ENCODE measurements at places on chromosomes 3 and 15. TPM values are rescaled to one million over a fixed set of nuclear protein-coding genes. Genes with fewer than 3 reads are reported as not detected.

The MKRN3 gene
- 2.1 TPM for total RNA-seq

The TOPBP1 gene
- total RNA-seq, result 30.2 TPM

The XPC gene
- 37.5 TPM for total RNA-seq

The GPD1L gene
- 46.0 TPM for total RNA-seq

The SNRPN gene
- total RNA-seq, result 84.5 TPM

The RRP9 gene
- total RNA-seq, result 6.4 TPM

The COL6A5 gene
- not detected for total RNA-seq

The UNC13C gene
- total RNA-seq, result 1.6 TPM

The CHAC1 gene
- 1.8 TPM for total RNA-seq

The ARIH1 gene
- 36.4 TPM for total RNA-seq

- no peak for DNase-seq
Measured at GRCh38 chr3:113747283-113748046, 630 bp downstream of the ATP6V1A start.

- no peak for DNase-seq
Measured at GRCh38 chr3:116253511-116253910, 191.8 kb downstream of the LSAMP start.

GRCh38 chr3:66407611-66408218 is 93.1 kb downstream of the LRIG1 start:
- DNase-seq, result peak; percentile 86

DNA sequence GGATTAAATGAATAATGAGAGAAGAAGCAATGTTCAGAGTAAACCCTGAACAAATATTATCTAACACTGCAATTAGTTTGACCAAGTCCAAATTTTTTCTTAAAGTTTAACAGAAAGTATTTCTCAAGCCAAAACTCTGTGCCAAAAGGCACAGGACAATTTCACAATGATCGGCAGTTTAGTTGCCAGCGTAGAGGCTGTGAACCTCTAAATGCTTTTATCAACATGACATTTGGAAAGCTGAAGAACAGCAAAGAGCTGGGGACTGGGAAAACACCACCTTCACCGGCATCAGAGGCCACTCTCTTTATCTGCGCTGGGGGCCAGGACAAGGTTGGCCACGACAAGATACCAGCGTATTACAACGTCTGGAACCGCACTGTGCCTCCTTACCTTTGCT is 125.6 kb downstream of the ADAMTS17 start:
- no peak for DNase-seq

DNA sequence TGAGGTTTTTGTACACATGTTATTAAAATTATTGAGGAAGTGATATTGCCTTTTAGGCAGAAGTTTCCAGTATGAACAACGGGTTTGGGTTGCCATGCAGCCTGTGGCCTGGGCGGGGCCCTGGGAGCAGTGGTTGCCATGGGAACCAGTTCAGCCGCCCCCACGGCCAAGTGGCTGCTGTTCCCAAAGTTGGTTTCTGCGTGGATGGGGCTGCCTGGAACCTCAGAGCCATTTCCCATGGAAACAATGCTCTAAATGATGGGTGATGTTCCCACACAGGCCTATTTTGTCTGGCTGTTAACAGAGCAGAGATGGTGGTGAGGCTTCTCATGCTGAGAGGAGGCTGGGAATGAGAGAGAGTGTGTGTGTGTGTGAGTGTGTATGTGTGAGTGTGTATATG is 19.5 kb downstream of the MRAS start:
- DNase-seq, result peak; percentile 72

- no peak for DNase-seq
Measured at GRCh38 chr3:123113889-123114450, 47.1 kb downstream of the PDIA5 start.

DNA sequence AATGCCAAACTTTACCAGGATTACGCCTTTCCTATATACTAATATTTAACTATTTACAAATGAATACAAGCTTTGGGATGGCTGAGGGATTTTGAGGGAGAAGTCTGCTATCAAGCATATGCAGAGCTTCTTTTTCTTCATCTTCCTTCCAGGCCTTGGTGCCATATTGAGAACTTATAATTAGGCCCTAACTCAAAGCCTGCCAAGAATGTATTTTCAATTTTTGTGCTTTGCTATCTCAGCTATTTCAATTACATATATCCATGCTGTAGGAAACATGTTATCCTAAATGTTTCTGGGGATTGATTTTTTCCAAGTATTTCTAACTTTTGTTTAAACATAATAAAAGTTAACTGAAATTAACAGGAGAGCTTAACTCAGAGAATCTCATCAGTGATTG is 425.0 kb upstream of the GRM7 start:
- DNase-seq, result no peak

DNA sequence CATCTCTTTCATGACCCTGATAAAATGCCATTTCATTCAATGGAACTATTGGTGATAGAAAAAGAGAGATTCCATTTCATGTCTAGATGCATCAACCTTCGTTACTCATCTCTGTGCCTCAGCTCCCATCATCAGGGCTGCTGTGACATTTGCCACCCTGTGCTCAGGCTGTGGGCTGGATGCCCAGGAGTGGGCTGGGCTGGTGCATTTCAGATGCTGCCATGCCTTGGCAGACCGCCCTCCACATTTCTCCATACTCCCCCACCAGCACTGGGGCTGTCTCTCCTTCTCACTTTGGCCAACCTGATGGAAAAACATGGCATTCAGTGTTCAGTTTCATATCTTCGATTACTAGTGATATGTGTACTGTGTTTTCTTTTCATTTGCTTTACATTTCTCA is 59.1 kb downstream of the DNASE1L3 start:
- DNase-seq, result peak; percentile 80

DNA sequence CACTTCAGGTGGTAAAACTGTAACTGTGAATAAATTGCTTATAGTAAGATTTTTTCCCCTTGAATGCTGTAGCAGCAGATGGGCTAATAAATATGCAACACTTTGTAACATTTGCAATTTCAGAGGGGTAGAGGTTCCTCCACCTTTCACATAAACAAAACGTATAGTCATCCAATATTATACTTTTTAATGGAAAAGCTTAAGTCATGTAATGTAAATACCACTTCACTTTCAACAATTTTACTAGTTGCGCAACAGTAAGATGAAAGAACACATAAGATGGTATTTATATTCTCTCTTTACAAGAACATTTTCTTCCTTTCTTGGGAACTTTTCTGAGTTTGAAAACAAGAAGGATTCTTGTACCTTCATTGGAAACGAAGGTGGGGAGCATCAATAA is 56.6 kb upstream of the FAM3D start:
- no peak for DNase-seq

DNA sequence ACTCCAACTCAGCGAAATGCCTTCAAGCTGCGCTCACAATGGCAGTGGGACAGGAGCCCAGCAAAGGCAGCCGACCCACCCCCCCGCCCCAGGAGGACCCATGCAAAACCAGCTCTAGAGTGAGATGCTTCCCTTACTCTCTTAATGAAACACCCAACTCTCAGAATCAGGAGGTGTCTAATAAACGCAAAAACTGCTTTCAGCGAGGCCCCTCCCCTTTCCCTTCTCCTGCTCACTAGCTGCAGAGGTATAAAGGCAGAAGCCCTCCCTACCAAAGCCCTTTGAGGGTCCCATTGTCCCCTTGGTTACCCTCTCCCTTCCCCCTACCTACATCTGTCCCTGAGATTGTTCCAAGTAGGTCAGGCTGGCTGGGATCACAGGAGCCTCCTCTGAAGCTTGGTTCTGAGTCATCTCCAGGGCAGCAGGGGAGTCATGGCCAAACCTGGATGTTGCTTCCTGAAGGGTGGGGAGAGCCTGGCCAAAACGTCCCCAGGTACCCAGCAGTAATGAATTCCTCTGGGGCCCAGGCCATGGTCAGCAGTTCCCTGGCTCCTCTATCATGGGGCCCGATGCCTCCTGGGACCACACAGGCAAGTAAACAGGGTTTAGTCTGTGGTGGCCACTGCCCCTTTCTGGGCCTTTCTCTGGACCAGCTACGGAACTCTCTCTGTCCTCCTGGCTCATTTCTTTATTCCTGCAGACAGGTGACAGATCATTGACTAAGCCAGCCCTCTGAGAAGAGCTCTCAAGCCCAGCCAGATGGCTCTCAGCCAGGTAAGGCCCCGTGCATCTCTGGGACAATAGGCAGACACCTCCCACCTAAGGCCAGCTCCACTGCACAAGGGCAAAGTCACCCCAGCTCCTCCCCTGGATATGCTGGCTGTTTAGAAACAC is 8.6 kb downstream of the KLHL25 start:
- no peak for DNase-seq

DNA sequence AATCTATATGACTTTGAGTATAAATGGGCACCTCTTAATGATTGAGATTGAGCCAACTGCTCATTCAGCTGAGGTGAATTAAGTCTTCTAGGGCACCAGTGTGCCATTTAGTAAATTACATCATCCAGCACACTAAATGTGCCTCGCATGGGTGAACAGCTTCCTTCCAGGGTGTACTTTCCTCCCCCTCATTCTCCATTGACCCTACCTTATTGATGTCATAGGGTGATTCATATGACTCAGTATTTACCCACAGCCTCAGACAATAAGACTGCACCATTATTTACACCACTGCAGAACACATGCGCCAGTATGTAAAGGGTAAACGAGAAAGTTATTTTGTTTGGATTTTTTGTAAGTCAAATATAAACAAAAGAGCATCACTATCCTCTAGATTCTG is 185.2 kb upstream of the ARL6 start:
- DNase-seq, result no peak

DNA sequence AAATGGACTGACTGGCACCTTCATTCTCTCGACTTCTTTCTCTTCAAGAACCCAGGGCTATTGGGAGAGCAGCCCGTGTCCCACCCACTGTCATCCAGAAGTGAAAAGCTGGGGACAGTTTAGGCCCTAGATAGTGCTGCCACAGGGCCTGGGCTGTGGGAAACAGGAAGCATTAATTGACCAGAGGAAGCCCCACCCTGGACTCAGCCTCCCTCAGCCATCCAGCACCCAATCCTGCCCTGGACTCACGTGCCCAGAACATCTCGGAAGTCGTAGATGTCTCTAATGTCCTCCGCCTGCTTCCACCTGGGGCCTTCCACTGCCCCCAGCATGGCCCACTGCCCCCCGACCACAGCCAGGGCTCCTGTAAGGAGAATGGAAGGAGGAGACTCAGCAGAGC is 2.3 kb downstream of the CAMK1 start:
- no peak for DNase-seq

- no peak for DNase-seq
Measured at GRCh38 chr3:21778715-21779114, 27.7 kb upstream of the ZNF385D start.

DNA sequence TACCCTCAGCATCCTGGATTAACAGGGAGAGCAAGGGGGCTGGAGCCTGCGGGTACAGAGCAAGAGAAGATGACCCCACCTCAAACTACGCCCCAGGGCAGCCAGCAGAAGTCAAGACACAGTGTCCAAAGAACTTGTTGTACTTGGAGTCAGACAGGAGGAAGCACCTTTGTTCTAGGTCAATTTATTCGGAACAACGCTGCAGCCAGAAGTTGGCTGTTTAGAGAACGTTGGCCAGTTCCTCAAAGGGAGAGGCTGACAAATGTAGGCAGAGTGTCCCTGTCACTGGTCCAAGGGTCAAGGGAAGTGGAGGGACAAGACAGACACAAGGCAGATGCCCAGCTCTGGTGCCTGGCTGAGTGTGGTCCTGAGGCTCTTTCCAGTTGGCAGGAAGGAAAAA is 32.1 kb upstream of the PIAS1 start:
- DNase-seq, result peak; percentile 81

GRCh38 chr3:13504161-13504831 is 24.2 kb downstream of the HDAC11 start:
- DNase-seq, result no peak

DNA sequence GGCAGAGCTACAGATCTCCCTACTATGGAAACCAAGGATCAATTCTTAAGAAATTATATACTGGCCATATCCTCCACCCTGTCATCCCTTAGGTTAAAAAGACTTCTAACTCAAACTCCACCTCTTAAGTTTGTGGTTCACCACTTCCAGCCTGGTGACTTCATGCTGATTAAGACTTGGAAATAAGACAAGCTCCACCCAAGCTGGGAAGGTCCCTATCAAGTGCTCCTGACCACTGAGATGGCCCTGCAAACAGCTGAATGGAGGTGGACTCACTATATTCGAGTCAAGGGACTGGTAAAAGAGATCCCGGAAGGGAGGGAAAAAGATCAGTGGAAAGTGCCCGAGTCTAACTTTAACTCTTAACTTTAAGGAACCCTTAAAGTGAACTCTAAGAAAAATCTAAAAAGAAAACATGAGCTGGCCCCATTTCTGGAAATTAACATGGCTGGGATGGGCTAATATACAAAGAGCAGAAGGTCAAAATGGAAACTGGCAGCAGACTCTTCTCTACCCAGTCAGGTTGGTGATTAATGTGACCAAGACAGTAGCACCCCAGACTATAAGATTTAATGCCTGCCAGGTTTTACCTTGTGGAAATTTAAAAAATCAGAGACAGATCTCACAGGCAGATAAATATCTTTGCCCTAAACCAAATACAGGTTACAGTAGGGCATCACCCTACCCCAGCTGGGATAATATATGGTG is 43.9 kb downstream of the PPCDC start:
- no peak for DNase-seq

GRCh38 chr15:101250873-101251829 is 697 bp downstream of the CHSY1 start:
- DNase-seq, result peak; percentile 76

DNA sequence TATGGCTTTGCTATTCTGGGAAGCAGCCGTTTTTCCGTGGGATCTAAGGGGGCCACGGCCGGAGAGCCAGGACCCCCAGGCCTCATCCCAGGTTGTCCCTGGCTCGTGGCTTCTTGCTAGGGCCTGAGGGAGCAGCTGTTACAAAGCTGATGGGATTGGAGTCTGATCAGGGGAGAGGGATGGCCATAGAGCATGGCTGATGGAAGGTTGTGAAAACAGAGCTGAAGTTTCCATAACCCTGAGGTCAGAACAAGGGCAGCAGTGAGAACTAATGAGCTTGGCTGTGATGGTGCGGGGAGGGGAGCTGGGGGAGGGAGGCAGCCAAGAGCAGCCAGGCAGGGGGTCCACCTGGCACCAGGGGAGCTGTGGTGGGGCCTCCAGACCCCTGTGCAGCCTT is 63.0 kb downstream of the LINGO1 start:
- DNase-seq, result no peak

Data from sigmoid colon (tissue), 7 donors.